ENCODE measurements at places on chromosomes 1 and 21. TPM values are rescaled to one million over a fixed set of nuclear protein-coding genes. Genes with fewer than 3 reads are reported as not detected.

The CFHR3 gene
- polyA plus RNA-seq, result 0.22 TPM

The RCSD1 gene
- 12.0 TPM for polyA plus RNA-seq

The CFAP410 gene
- polyA plus RNA-seq, result 18.7 TPM

- no peak for DNase-seq
Measured at GRCh38 chr1:202848191-202848542, 37.4 kb downstream of the PCAT6 start.

- DNase-seq, result no peak
Measured at GRCh38 chr1:190172651-190173430, 304.8 kb downstream of the BRINP3 start.

DNA sequence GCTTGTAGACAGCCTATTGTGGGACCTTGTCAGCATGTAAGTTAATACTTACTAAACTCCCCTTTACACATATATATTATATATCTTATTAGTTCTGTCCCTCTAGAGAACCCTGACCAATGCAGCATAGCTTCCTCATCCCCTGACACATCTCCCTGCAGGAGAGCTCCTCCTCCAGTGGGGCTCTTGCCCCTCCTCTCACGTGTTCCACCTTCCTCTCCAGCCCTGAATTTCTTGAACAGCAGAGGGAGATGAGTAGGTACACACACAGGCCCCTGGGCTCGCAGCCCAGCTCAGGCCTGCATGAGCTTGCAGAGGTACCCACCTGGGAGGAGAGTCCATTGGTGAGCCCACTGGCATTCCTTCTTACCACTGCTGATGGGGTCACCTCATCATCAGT lies 27.3 kb upstream of the GOLT1A start:
- DNase-seq, result no peak

DNA sequence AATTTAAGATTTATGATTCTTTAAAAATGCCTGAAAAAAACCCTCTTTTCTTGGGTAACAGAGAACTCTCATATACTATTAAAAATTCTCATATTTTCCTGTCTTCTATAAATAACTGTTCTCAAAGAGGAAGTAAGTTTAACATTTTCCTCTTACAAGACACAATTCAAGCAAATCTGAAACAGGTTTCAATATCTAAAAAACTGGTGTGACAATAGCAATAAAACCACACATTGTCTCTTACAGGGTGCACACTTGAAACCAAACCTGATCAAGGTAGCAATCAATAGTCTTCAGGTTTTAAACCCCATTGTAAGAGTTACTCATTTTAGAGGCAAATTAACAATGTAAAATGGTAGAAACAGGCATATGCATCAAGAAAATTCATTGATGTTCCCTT lies 28.0 kb downstream of the FUBP1 start:
- DNase-seq, result no peak

DNA sequence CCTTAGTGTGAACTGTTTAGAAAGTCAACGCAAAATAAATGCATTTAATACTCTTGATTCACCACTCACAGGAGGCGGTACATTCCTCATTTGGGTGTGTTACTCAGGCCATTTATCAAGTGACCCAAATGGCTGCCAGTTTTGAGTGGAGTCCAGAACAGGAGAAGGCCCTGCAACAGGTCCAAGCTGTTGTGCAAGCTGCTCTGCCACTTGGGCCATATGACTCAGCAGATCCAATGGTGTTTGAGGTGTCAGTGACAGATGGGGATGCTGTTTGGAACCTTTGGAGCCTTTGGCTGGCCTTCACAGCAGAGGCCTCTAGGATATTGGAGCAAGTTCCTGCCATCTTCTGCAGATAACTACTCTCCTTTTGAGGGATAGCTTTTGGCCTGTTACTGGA lies 609.2 kb downstream of the KCNT2 start:
- no peak for DNase-seq

DNA sequence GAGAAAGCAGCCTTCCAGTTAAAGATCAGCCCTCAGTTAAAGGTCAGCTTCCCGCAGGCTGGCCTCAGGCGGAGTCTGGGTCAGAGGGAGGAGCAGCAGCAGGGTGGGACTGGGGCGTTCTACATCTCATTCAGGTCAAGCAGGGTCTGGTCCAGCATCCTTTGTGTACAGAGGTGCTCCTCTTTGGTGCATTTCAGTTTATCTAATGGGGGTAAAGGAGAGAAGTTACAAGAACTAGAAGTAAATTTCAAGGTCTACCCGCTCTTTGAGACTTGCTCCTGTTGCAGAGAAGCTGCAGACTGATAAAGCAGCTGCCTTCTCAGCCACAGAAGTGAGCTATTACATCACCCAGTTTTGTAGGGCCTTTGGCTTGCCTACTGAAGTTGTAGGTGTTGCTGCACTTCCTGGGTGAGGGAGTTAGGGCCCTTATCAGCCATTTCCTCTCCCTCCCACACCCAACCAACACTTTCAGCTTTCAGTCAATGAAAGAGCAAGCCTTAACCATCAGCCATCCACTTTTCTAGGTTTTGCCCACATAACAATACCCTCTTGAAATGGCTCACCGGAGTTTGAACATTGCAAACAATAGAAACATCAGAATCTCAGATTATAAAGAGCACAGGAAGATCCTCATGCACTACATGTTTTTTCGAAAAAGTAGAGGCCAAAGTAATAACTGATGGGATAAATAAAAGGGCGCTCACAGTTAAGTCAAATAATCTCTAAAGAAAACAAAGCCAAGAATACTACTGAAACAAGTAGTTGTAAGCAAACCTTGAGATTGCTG lies 2.8 kb upstream of the NUP210L start:
- DNase-seq, result no peak

DNA sequence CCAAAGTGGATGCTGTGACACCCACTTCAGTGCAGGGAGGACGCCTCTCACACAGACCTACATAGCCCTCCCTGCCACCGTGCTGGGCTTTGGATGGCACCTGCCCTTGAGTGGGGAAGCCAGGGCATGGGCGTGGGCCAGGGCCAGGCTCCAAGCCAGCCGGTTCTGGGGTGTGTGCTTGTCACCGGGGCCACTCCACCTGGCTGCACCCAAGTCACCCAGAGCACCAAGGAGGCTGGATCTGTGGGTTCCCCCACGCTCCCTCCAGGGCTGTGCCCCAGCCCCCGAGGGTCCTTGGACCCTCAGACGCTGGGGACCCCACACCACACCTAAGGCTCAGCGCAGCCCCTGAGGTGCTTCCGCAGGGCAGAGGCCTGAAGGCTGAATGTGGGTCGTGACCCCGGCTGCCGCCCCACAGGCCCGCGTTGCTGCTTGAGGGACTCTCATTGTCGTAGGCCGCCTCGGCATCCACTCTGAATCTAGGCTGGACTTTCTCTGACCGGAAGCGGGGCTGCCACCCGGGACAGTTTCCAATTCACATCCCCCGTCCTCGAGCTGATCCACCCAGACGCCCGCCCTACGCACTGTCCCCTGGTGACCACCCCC lies 1.5 kb downstream of the MXRA8 start:
- DNase-seq, result no peak

DNA sequence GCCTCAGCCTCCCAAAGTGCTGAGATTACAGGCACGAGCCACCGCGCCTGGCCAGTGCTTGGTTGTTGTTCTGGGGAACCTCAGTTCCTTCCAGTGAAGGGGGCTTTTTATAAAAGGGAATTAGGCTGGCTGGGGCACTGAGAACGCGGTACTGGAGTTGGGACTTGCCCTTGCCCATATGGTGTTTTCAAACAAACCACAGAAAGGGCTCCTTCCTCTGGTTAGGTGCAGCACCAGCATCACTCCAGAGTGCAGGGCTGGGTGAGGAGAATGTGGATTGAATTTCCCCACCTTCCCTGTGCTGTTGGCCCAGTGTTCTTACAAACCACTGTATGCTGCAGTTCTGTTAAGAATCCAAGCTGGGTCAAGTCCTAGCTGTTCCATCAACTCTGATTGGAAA lies 5.3 kb downstream of the MAN1C1 start:
- no peak for DNase-seq

GRCh38 chr1:203807196-203807595 lies 11.8 kb downstream of the ZBED6 start:
- no peak for DNase-seq

DNA sequence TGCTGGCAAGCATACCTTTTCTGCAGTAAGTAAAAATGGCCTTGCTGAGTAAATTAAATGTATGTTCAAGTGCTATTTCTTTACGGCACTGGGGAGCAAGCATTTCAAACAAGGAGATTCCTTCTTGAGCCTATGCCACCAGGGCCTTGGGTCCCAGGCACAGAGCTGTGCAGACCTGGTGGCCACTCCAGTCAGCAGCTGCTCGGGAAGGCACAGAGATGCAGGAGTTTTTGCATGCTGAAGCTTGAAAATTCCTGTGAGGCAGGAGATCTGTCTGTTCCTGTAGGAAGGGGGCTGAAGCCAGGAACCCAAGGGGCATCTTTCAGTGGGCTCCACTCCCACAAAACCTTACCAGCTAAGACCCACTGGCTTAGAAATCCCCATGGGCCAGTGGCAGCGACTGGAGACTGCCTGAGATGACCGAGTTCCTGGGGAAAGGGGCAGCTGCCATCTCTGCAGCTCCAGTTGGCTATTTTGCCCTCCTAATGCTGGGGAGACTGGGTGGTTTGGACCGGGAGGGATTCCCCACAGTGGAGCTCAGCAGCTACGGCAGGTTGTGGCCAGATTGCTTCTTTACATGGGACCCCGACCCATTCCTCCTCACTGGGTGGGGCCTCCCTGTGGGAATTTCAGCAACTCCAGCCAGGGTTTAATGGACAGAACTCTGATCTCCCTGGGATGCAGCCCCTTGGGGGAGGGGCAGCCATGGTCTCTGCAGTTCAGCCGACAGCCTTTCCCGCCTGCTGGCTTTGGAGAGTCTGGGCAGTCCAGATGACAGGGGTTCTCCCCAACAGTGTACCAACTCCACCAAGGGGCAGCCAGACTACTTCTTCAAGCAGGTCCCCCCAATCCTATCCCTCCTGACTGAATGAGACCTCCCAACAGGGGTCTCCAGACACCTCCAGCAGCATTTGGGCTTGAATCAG lies 8.4 kb upstream of the PGBD2 start:
- DNase-seq, result no peak

- no peak for DNase-seq
Measured at GRCh38 chr1:235610157-235610556, 39.4 kb downstream of the GNG4 start.

DNA sequence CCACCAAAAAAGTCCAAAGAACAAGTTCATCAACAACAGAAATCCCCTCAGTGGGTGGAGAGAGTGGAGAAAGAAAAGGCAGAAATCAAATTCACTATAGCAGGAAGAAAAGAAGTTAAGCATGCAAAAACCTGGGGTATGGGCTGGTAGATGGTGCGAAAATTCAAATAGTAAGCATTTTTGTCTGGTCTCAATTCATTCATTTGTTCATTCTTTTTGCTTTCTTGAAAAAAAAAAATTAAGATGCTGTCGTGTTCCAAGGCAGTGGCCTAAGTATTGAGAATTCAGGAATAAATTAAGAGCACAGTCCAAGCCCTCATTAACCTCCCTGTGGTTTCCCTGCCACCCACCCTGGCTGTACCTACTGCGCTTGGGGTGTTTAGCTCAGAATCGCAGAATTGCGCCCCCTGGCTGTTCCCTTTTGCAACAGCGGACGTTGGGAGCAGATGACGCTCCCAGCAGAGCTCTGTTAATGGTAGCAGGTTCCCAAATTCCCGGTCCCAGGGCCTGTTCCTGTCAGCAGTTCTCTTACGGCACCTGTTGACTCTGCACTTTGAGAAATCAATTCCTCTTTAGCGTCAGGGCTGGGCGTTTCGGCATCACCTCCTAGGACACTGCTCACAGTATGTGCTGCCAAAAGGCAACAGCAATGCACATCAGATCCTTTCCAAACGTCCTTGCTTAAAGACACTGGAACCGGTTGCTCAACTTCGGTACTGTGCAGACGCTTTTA lies 34.0 kb upstream of the SSX2IP start:
- DNase-seq, result no peak

All from right renal cortex interstitium (tissue), 3 donors.